Left renal cortex interstitium (tissue), 4 donors: ENCODE measurements at places on chromosomes 12 and 14.
A peak's percentile ranks its signal among the peaks of the same experiment; 100 is the strongest.

GRCh38 chr14:102913341-102914211 is 8.9 kb upstream of the AMN start:
- no peak for DNase-seq

DNA sequence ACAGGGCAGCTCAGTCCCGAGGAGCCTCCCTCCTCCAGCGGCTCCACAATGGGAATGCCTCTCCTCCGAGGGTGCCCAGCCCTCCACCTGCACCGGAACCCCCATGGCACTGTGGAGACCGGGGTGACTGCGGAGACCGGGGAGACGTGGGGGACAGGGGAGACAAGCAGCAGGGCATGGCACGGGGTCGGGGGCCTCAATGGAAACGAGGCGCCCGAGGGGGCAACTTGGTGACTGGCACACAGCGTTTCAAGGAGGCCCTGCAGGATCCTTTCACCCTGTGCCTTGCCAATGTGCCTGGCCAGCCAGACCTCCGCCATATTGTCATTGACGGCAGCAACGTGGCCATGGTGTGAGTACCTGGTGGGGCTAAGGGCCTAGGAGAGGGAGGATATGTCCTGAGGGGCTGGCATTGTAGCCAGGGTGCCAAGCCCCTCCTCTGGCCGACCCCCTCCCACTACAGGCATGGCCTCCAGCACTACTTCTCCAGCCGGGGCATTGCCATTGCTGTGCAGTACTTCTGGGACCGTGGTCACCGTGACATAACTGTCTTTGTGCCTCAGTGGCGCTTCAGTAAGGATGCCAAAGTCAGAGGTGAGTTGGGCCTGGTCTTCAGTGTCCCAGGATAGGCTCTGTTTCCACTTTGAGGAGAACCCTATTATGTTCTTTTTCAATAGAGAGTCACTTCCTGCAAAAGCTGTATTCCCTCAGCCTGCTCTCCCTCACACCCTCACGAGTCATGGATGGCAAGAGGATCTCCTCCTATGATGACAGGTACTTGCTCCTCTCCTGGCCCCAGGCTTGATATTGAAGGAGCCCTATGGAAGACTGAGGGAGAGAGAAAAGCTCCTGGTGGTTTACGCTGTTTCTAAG is 2.7 kb downstream of the KHNYN start:
- no peak for DNase-seq

GRCh38 chr14:59870277-59871165 is at the start of gene RTN1:
Gene RTN1, minus strand, starts transcription at chr14:59870776. Its CDS starts 146 bp downstream, at chr14:59870630.
- peak; percentile 63 for DNase-seq

DNA sequence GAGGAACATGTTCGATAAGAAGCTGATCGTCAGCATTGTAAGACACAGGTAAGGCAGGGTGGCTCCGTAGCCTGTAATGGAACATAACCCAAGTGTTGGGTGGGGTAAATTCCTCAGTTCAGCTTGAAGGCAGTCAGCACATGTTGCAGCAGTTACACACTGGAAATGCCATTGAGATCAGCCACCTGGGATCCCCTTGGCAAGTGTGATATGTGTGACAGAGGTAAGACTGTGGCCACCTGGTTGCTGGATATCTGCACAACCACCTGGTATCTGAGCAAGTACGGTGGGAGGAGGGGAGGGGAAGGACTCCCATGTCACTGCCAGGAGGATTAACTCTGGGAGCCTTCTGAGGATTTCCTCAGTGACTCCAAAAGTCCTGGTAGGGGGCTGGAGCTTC is 158.0 kb upstream of the CAND1 start:
- DNase-seq: no peak

GRCh38 chr12:60201891-60202290 is 606.1 kb downstream of the SLC16A7 start:
- DNase-seq: no peak

GRCh38 chr12:91400271-91400670 is 217.7 kb upstream of the DCN start:
- no peak for DNase-seq

DNA sequence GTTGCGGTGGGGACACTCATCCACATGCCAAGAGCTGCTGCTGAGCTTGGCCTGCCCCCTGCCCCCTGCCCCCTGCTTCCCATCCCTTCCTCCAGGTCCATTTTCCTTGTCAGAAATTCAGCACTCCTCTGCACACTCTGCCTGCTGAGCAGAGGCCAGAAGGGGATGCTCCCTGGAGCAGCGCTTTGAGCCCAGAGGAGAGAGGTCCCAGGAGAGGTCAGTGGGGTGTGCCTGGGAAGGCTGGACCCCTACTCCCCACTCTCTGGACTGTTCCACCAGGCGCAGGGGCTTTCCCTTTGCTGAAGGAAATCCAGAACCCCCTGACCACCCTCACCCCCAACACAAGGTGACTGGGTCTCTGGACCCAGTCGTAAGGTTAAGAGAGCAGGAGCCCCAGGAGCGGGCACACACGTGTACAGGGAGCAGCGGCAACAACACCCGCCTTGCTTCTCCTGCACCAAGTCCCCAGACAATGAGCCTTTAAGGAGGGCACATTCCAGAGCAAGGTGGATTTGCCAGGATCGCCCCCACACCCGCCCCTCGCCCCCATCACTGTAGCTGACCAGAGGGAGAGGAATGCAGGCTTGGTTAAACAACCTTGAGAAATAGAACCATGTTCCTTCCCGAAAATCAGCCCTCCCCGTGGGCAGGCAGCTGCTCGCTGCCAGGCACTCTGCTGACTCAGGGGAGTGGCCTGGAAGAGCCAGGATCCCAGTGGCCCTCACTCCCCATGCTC is 30.7 kb downstream of the ISCA2 start:
- DNase-seq: no peak

GRCh38 chr12:9619411-9620179 is 11.9 kb upstream of the KLRB1 start:
- DNase-seq: no peak

DNA sequence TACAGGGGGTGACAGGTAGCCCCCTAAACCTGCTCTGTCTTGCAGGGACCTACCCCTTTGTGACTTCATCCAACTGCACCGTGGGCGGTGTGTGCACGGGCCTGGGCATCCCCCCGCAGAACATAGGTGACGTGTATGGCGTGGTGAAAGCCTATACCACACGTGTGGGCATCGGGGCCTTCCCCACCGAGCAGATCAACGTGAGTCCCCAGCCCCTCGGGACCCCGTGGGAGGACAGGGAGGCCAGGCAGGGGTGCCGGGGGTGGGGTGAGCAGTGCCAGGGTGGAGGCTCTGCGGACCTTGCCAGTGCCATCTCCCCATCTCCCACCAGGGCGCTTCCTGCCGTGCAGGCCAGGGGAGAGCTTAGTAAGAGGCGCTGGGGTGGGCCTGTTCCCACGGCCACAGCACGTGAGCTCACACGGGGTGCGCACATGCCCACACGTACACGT is 11.1 kb upstream of the SIVA1 start:
- DNase-seq: no peak

- no peak for DNase-seq
Observed at GRCh38 chr12:1552171-1552570, 42.2 kb downstream of the FBXL14 start.
